ENCODE measurements at places on chromosomes 7 and 10. TPM values are rescaled to one million over a fixed set of nuclear protein-coding genes. Genes with fewer than 3 reads are reported as not detected.
A peak's percentile ranks its signal among the peaks of the same experiment; 100 is the strongest.

The KEL gene
- 8.3 TPM for total RNA-seq

GRCh38 chr10:52446391-52446790, 132.3 kb downstream of the DKK1 start:
- DNase-seq = no peak

DNA sequence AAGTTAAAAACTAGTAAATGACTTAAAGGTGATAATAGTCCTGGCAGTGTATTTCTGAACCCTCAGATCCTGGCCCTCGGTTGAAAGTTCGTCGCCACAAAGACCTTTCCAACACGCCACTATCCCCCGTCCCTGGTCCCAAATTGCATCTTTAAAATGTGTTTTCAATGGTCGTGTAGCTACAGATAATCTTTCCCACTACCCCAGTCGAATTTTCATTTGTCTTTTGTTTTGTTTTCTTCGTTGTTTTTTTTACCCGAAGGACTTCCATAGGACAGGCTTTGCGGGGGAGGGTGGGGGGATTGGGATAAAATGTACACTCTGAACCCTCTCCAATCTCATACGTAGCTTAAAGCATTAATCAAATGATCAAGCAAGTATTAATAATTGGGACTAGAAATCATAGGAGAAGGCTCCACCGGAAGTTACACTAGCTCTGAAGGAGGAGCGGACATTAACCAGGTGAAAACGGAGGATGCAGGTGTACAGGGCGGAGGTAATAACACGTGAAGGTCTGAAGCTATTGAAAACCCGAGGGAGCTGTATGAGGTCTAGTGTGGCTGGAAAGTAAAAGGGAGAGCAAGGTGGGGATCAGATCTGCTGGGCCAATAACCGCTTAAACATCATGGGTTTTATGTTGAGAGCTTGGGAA, 32.8 kb upstream of the PHF14 start:
- DNase-seq = no peak

DNA sequence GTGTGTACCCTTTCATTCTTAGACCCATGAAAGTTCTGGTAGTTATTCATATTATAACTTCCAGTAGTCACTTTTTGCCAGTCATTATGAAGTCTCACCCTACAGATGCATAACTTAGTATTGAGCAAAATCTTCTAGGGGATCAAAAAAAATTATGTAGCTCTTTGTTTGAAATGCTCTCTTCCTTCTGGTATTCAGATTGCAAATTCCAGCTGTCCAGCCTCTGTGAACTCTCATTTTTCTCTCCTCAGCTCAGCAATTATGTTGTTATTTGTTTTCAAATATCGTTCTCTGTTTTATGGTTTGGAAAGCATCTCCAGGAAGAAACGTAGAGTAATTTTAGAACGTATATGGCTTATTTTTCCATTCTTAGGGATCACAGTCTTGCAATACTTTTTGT, 442.5 kb downstream of the SEMA3D start:
- DNase-seq = peak; percentile 6

The NME8 gene
- total RNA-seq = 0.77 TPM

GRCh38 chr7:2833083-2833910, 10.8 kb downstream of the GNA12 start:
- DNase-seq = no peak

DNA sequence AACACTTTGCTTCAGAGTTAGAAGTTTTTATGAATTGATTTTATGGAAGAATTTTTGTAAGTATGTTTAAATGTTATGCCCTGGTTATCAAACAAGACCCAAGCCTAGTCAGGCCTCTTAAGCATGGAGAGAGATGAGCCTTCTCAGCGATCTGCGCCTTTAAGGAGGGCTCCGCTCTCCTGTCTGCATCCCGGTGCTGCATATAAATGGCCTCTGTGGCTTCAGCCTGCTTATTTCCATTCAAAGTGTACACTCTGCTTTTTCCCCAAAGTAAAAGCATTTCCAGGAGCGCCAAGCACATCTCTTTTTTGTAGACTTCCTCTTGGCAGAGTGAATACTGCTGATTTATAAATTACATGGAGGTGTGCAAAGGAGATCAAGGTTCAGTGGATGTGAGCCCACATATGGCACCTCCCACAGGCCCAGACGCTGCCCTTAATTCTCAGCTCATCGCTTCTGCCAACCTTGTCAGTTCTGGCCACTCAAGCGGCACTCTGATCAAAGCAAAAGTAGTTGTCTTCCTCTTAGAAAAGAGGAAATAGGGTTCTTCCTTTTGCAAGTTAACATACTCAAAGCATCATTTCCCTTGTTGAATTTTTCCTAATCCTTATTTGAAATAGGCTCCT, 70.0 kb upstream of the SFMBT2 start:
- DNase-seq = no peak

The ACHE gene
- 7.2 TPM for total RNA-seq

The GDF2 gene
- total RNA-seq = not detected

GRCh38 chr10:6200734-6201515, 1.8 kb upstream of the PFKFB3 start:
- peak; percentile 73 for DNase-seq

Measured in lung (tissue), 17 donors.